Activated T-cell treated with anti-CD3 and anti-CD28 coated beads for 48 hours (primary cell): ENCODE measurements at places on chromosomes 7 and 10.

- DNase-seq, result no peak
Measured at GRCh38 chr10:97456034-97456685, 10.2 kb downstream of the ZDHHC16 start.

- DNase-seq, result no peak
Measured at GRCh38 chr7:23347033-23347681, 48.0 kb downstream of the MALSU1 start.

DNA sequence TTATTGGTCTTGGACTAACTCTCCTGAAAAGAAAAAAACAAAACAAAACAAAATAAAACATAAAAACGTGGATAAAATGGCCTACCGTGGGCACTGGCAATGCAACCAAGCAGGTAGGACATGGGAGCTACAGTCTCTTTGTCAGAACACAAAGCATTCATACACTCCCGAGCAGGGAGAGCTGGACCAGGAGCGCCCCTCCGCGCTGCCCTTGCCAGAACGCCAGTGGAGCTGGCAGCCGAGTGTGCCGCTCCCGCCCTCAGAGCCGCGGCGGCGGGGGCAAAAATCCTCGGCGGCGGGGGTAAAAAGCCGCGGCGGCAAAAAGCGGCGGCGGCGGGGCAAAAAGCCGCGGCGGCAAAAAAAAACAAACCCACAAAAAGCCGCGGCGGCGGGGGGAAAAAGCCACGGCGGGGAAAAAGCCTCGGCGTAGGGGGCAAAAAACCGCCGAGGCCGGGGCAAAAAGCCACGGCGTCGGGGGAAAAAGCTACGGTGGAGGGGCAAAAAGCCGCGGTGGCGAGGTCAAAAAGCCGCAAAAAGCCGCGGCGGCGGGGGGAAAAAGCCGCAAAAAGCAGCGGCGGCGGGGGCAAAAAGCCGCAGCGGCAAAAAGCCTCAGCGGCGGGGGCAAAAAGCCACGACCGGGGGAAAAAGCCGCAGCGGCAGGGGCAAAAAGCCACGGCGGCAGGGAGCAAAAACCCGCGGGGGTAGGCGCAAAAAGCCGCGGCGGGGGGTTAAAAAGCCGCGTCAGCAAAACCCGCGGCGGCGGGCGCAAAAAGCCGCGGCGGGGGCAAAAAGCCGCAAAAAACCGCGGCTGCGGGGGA, 418.1 kb downstream of the ZNF716 start:
- no peak for DNase-seq

DNA sequence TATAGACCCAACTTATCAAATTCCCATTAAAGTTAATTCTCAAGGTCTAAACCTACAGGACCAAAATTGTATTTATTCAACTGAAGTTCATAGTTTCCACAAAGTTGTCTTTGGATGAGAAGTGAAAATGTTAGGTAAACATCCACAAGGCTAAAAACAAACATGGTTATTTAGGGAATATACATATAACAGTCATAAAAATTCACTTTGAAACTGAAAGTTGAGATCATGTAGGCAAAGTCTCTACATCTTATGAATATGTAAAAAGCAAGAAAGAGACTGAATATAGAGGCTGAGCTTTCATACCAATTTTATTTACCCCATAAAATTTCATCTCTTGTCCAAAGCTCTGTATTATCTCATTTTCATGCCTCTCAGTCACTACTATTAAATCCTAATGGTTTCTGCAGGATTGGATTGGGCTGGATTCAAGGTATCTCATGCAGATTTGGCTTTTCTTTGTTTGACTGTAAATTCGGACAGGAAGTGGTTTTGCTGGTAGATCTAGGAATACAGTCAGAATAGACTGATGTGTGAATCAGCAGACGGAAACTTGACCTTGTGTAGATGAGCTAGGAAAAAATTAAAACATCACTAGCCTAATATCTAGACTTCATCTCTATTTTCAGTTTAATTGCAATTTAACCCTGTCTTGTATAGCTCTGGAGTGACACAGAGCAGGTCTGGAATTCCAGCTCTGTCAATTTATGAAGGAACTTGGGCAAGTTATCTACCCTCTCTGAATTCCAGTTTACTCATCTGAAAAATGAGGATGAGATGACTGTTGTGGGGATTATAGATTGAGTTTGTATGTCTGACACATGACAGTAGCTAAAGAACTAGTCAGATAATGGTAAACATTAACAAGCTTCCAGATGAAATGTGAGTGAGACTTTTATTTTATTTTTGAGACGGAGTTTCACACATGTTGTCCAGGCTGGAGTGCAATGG, 27.3 kb upstream of the SKAP2 start:
- no peak for DNase-seq

GRCh38 chr7:5545222-5545914, 121.7 kb upstream of the TNRC18 start:
- DNase-seq, result no peak

DNA sequence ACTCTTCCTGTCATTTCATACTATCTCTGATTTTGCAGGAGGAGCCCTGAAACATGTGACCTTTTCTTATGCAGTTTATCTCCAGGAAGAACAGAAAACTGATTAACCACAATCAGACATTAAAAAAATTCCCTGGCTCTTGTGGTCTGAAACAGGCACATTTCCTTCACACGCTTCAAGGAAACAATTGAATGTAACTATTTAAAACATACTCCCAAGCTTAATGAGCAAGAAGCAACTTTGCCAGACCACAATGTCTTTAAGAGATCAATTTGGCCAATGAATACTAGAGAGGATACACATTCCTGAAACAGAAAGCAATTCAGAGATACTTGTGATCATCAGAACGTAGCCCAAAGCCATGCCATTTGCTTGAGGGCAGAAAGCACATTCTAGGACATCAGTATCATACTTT, 65.8 kb downstream of the PIP4K2A start:
- no peak for DNase-seq

GRCh38 chr7:8433477-8434289, at the start of gene NXPH1:
NXPH1 (plus strand) TSS chr7:8433609.
- no peak for DNase-seq

DNA sequence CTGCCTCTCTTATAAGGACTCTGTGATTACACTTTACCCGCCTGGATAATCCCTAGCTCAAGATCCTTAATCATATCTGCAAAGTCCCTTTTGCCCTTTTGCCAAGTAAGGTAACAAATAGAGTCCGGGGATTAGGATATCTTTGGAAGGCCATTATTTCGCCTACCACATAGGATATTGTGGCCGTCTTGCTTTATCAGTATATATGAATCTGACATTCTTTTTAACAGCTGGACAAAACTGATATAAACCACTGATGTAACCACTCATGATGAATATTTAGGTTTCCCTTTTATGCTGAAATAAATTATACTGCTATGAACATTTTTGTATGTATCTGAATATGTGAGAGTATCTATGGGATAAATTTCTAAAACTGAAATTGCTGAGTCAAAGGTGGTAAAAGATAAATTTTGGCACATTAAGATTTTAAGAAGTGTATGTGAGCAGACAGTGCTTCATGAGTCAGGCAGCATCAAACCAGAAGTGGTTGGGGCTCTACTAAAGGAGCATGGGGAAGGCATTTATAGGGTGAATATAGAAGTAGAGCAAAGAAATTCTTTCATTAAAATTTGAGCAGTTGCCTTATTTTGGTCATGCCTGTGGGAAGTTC, 44.7 kb downstream of the AVL9 start:
- no peak for DNase-seq

DNA sequence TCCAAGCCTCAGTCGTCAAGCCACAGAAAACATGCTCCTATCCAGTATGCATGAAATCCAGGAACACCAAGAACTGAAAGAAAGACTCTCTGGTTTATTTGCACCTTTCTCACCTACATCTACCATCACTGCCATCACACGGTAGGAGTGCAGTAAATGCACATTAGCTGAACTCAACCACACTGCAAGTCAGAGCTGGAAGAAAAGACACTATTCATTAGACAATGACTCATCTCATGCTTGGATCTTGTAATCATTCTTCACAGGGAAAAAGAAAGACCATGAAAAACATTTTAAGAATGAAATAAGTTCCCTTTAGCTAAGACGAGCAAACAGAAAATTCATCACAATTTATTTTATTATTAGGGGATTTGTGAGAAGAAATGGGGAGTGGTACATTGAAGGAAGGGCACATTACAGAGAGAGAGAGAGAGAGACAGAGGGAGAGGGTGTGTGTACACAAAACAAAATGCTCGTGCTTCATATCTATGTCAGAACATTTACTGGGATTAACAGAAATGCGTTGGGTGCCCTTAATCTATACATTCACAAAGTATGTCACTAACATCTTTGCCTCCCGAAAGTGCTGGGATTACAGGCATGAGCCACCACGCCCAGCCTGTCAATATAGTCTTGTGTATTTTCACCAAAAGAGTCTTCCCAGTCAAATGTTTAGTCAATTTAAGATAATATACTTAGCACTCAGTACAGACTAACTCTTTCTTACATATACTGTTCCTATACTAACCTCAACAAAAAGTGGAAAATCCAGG, 324.9 kb downstream of the PARD3 start:
- DNase-seq, result no peak

DNA sequence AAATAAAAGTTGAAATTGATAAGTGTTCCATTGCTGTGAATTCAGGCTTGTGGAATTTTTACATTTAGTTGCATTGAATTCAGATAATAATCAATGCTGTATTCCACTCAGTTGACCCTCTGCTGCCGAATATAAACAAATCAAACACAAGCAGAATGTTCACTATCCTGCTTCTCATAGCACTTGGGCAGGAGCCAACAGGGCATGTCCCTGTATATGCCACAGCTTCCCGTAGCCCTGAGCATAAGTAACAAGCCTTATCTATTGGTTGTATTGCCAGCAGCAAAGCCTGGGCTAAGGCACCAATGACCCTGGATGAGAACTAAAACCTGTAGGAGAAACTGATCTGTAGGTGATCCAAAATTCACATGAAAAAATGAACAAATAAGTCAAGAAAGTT, 145.9 kb downstream of the ARHGAP12 start:
- no peak for DNase-seq

GRCh38 chr10:5103481-5103880, 9.3 kb downstream of the AKR1C3 start:
- DNase-seq, result no peak

- DNase-seq, result no peak
Measured at GRCh38 chr7:131627735-131628190, 71.3 kb upstream of the PODXL start.

DNA sequence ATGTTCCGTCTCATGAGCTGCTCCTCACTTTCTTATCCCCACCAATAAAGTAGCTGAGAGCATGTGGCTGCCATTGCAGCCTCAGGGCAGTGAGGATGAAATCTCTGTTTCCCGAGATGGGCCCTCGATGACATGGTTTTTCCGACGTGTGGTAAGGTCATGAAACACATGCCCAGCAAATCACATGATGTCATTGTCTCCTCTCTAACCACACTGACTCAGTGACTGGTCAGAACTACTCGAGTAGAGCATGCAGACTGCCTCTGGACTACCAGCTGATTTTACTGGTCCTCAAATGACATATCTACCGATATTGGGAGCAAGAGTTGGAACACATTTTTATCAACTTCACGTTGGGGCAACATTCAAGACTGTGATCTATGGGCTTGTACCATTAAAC, 786.1 kb downstream of the CNTNAP2 start:
- DNase-seq, result no peak

DNA sequence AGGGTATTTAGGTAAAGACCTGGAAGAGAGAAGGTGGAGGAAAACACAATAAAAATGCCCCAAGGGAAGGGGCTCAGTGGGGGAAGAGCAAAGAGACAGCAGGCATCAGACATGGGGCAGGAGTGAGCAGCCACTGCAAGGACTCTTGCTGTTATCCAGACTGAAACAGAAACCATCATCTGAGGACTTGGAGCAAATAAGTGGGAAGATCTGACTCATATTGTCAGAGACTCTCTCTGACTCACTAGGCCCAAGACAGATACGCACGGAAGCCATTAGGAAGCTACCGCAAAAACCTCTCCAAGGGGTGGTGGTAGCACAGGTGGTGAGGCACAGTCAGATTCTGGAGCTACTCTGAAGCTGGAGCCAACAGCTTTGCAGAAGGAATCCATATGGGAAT, 110.7 kb downstream of the RNF32 start:
- peak; percentile 39 for DNase-seq

- no peak for DNase-seq
Measured at GRCh38 chr10:86583983-86584382, 62.4 kb upstream of the WAPL start.

GRCh38 chr10:14500172-14500765, 169.5 kb upstream of the FRMD4A start:
- DNase-seq, result no peak

DNA sequence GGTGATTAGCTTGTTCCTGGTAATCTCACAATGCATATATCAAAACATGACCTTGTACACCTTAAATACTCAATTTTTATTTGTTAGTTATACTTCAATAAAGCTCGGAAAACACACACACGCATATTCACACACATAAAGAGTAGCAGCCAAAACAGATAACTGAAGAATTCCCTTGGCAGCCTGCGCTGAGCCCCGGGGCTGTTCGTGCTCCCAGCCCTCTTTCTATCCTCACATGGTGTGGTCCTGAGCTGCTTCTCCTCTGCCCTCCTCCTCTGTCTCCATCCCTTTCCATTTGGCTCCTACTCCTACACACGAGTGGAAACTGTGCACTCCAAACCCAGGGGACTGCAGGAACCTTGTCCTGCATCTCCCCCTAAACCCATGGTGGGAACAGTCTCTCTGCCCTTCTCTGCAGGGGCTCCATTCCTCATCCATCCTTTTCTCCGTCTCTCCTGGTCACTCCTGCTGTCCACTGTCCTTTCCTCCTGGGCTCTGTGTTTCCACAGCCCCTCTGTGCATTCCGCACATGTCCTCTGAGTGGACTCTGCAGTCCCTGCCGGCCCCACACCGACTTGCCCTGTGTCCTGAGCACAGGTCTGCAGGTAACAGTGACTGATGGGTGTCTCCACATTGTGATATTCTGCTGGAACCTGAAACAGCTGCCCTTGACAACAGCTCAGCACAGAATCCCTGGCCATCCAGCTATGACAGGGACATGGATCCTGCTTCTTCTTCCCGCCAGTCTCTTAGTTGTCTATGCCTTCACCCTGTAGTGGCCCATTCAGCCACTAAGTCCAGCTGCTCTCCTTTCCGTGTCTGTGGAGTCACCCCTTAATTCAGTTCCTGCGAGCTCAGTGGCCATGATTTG, 216.8 kb upstream of the ZNF32 start:
- no peak for DNase-seq

GRCh38 chr10:89567576-89568245, 32.3 kb upstream of the SLC16A12 start:
- DNase-seq, result no peak

- DNase-seq, result peak; percentile 21
Measured at GRCh38 chr7:77415823-77416620, at the start of gene GSAP. GSAP (minus strand) TSS chr7:77416349; CDS start chr7:77416321, 28 bp downstream.

DNA sequence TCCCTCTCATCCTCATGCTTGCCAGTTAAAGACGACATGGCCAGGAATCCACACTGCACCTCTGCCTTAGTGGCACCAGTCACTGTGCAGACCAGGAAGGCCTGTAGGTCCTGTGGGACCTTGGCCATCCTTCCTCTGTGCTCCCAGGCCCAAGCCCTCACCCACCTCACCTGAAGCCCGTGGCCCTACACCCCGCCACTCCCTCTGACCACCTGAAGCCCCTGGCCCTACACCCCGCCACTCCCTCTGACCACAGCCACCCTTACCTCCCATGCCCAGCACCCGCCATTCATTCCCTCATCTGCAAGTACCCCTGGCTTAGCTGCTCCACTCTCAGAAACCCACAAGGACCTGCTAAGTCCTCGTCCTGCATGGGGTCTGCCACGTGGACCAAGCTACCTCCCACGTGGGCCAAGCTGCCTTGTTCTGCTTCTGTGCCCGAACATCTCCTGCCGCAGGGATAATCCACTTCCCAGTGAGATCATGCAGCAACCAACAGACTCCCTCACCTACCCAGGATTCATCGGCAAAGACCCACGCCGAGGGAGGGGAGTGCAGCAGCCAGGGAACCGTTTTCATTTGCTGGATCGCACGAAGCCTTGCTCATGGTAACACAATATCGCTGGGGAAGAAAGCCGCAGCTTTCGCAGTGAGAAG, 151.2 kb downstream of the TCERG1L start:
- DNase-seq, result no peak
